Anterior cingulate cortex (tissue), 58 donors: ENCODE measurements at places on chromosomes 7 and 10.

GRCh38 chr10:59847326-59847725, 59.0 kb downstream of the CCDC6 start:
- no peak for DNase-seq

GRCh38 chr7:47094462-47094861, 487.4 kb downstream of the TNS3 start:
- DNase-seq = no peak

DNA sequence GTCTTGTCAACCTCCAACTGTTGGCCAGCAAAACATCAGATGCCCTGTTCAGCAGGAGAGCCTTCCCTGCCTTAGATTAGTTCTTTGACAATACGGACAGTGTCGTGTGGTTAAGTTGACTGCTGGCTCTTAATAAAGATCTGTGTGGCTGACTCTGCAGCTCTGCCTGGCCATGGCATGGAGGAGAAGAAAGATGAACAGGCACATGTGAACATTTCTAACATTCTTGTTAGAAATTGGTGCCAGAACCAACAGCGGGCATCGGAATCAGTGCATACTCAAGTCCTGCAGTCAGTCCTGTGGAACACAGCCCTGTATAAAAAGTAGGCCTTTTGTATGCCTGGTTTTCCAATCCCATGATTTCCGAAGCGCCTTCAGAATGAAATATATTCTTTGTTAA, 455.6 kb downstream of the POM121L12 start:
- no peak for DNase-seq

DNA sequence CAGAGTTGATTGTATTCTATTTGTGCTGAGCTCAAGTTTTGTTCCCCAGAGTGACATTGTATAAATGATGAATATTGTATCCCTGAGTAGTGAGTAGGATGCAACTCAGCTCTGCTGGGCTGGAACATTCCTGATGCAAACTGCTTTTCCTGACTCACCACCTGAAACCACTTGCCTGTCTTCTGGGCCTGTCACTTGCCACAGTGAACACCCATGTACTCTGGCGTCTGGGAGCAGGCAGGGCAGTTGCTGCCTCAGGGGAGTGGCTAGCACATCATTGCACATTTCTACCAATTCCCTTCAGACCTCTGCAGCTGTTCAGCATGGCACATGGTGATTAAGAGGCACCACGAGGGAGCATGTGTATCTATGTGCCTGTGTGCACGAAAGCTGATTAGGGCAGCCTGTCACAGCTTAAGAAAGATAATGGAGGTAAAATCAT, 157.3 kb downstream of the SND1 start:
- no peak for DNase-seq

DNA sequence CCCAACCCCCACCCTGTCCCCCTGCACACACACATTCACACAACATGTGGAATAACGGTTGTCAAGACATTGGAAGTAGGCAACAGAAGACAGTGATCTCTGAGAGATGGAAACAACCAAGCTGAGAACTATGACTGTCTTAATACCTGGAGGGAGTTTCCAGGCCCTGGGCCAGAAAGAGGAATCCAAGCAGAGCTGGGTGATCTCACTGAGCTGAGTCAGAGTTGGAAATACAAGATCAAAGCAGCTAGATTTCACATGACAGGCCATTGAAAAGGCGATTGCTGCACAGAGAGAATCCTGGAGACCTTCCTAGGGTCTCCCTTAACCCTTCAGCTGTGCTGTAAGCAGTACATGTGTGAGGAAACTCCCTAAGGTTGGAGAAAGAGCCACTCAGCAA, 165.8 kb upstream of the PRSS1 start:
- no peak for DNase-seq
